ENCODE measurements at places on chromosomes 5 and 9.

DNA sequence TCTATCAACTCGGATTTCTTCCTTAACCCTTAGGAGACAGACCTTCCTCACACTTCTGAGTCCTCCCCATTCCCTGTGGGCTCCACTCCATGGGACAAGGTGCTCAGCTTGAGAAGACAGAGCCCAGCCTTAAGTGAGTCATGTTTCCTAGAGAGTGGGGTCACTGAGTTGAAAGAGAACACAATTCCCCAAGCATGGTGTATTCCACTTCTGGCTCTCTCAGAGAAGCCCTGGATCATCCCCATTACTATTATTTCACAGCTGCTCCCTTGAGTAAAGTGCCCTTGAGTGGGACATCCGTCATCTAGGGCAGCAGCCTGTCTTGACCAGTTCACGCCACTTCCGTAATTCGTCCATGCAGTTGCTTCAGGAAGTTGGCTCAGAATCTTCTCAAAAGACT lies 604.8 kb downstream of the BNC2 start:
- no peak for DNase-seq

DNA sequence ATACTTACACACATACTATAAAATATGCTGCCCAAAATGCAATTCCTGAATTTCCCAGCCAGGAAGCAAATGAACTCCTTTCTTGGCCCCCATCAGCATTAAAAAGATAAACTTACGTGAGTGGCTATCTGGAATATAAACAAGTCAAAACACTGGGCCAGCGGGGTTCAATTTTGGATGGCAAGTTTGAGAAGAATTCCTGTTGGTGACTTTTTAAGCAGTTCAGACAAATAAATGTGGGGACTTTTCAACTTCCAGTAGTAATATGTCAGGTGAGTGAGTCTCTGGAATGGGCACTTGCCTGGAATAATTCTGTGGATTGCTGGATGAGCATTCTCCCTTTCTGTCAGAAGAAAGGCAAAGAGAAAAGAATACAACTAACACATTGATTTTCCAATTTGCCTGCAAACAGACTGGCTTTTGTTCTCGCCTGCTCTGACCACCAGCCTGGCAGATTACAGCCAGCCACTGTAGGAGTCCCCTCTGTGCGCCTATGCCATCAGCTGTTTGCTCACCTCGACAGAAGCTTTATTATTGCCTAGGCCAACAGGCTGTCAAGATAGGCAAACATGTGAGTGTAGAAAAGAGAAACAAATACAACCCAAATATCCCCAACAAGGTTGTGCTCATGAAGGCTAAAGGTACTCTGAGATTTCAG lies 78.6 kb downstream of the MRPS27 start:
- no peak for DNase-seq

DNA sequence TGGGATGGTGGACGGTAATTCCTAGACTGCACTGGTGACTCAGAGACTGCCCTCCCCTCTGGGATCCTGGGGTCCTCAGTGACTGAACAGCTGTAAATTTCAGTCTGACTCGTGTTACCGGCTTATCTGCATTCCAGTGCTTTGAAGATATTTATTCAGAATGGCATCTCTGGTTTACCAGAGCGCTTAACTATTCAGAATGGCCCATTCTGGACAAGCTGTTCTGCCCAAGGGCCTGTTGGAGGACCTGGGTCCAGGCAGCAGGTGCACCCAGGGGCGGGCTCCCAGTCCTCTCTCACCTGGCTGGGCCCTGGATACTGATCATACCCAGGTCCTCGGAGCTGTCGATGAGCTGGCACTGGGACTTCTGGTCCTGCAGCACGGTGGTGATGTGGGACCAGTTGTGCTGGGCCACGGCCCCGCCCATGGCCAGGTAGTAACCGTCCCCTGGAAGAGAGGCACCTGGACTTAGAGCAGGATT lies 48.0 kb downstream of the SARDH start:
- no peak for DNase-seq

DNA sequence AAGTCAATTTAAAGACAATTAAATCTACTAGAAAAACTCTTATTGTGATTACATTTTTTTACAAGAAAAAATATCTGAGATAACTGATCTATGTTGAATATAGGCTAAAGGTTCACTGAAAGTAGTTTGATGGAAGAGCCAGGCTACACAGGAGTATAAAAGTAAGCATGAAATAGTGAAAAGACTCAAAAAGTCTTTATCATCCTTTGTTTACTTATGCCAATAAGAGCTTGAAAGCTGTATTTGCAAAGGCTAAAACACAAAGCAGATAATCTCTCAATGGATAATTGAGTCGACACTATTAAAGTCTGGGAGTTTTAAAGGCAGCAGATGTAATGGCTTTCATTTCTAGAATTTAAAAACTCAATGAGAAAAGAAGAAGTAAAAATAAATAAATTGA lies 42.0 kb downstream of the SSBP2 start:
- no peak for DNase-seq

DNA sequence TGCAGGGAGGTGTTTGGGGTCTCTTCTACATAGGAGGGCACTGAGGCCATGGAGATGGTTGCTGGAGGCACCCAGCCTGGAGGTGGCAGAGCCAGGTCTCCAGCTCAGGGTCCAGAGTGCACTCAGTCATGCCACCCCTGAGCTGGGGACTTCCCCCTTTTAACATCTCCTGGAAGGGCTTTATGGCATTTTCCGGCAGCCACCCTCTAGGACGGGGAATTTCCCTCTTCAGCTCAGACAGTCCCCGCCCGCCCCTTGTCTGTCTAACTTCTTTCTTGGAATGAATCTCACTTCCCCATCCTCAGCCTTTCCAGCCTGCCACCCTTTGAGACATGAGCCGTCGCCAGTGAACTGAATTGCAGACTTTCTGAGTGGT lies 49.9 kb downstream of the COL15A1 start:
- no peak for DNase-seq

GRCh38 chr9:14159440-14160216 lies 154.3 kb downstream of the NFIB start:
- no peak for DNase-seq

GRCh38 chr9:108469654-108470053 lies 386.1 kb downstream of the ACTL7B start:
- DNase-seq: no peak

GRCh38 chr9:26657958-26658357 lies 234.6 kb downstream of the CAAP1 start:
- no peak for DNase-seq

DNA sequence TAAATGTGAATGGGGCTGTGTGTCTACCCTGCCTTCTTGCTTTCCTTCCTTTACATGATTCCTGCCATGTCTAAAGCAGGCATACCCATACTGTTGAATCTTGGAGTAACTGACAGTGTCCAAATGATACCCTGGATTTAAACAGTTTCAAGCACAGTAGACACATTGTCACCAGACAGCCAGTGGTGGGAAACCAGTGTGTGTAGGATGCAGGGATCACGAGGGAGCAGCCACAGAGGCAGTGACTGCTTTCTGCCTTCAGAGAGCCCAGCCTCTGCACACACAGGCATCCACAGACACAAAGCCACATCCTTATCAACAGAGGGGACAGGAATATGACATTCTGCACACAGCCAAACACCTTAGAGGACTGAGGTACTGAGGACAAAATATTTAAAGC lies 184.2 kb upstream of the TBCA start:
- no peak for DNase-seq

GRCh38 chr5:91145333-91145620 lies 237.8 kb downstream of the ARRDC3 start:
- no peak for DNase-seq

- DNase-seq: no peak
Observed at GRCh38 chr9:88049677-88050307, 75.5 kb upstream of the CDK20 start.

DNA sequence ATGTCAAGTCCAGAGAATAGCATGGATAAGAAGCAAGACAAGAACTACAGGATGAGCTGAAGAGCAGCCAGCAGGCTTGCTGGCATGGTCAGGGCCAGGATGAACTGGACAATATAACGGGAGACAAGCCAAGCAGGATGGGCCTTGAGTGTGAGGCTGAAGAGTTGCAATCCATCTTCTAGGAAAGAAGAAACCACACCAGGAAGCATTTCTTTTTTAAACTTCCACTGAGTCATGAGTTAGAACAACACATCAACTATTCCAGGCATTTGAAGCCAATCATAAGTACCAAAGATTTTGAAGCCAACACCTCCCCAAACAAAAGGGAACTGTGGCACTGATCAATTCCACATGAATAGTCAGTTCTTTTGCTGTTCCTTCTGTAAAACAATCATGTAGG lies 27.3 kb downstream of the SLC31A2 start:
- DNase-seq: no peak

GRCh38 chr9:70125621-70126263 lies 82.1 kb downstream of the MAMDC2 start:
- DNase-seq: no peak

DNA sequence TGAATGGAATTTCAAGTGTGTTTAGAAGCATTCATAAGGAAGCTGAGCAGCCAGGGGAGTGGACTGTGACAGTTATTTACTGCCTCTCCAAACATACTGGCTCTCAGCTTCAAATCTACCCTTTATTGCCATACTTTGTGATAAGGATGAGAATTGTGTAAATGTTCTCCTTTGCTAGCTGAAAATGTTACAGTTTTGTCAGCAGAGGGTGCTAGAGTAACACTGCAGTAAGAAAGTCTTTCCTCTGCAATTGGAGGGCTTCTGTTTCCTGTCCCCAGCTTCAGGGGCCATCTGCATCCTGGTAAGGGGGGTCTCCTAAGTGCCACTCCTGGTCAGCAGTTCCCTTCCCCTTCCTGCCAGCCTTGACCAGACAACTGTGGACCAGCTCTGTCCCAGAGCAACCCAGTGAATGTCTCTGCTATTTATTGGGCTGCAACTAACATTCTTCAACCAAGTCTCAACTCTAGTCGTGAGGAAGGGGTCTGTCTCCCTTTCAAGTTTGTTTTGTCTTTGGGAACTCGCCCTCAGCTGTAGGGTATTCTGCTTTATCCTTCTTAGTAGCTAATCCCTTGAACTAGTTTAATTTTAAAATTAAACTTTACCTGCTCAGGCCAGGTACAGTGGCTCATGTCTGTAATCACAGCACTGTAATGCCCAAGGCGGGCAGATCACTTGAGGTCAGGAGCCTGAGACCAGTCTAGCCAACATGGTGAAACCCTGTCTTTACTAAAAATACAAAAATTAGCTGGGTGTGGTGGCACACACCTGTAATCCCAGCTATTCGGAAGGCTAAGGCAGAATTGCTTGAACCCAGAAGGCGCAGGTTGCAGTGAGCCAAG lies 45.3 kb downstream of the RAPGEF6 start:
- no peak for DNase-seq

DNA sequence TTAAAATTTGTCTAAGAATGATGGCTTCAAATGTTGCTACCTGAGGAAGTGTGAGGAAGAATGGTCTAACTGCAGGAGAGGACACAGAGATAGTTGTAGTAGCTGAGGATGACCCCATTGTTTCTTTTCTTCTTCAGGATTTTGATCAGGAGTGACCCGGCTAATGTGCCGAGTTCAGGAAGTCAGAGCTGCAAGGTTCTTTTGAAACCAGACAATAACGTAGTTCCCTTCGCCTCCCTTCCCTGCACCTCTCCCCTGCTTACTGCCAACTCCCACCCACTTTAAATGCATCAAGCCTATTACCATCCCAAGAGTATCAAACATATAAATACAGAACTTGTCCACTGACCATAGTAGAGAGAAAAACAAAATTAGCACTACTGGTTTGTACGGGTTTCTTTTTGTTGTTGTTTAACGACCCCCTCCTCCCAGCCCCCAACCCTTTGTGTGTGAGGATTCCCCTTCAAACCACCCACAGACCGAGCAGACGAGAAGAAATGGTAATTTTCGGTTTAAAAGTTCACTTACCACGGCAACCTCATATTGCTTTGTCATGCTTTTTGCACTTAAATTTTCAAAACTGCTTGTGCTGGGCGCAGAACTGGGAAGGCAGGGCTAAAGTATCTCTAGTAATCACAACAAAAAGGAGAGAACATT lies 23.5 kb upstream of the ELAVL2 start:
- no peak for DNase-seq

DNA sequence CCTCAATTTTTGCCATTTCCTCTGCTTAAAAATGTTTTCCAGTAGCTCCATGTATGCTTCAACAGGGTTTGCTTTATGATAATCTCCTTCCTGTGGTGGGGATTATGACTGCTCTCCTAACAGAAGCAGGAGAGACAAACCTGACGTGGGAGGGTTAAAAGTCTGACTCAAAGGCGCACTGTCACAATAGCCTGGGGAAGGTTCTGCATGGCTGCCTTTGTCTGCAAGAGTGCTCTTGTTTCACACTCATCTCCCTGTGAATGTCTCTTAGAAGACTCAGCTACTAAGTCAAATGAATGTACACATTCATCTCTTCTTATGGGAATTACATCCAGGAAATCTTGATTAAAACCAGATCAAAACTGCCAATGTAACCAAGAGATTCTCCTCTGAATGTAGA lies 90.9 kb upstream of the MTAP start:
- DNase-seq: no peak

GRCh38 chr5:139903795-139904565 lies 108.4 kb downstream of the PSD2 start:
- DNase-seq: no peak

GRCh38 chr5:169080448-169080911 lies 220.5 kb downstream of the SLIT3 start:
- DNase-seq: no peak

GRCh38 chr5:90546216-90546837 lies 12.3 kb upstream of the ADGRV1 start:
- no peak for DNase-seq

All from stimulated activated CD8-positive, alpha-beta memory T cell treated with anti-CD3 and anti-CD28 coated beads, Interleukin-7, amount 100 ng/mL, for 1 hour (primary cell).